ENCODE measurements at places on chromosomes 12 and 14.

DNA sequence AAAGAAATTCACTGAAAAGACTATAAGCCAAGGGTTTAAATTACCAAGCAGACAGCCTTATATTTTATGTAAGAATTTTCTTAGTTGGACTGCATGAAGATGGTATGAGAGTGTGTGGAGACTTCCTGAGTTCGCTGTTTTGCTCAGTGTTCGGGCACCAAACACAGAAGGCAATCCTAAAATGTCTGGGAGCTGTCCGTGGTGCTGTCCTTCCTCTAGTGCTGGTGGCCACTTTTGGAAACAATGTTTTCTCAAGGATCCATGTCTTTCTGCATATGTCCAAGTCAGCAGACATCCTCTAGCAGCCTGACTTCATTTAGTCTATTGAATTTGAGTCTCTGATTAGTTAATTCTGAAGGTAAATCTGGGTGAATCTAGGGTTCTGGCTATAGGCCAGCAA, 135.8 kb downstream of the SLC8A3 start:
- DNase-seq, result peak; percentile 76

DNA sequence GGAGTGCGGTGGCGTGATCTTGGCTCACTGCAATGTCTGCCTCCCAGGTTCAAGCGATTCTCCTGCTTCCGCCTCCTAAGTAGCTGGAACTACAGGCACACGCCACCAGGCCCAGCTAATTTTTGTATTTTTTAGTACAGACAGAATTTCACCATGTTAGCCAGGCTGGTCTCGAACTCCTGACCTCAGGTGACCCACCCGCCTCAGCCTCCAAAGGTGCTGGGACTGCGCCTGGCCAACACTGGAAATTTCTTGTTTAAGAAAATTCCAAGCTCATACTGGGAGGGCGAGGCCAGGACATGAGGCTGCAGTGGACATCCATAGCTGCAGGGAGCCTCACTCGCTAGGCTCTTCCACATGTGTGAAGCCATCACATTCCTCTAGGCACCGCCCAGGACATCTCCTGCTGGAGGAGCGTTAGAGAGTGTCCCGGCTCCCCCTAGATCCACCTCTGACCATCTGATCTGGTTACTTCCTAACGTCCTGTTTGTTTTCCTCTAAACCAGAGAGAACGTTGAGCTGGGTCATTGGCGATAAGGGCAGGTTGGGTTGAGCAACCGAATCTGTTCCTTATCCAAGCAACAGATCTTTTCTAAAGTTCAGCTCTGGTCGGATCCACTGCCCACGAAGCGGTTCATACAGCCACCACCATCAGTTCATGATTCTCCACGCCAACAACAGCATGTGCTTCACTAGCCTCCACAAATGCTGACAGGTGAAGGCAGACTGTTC, 108.2 kb upstream of the MED13L start:
- peak; percentile 35 for DNase-seq

GRCh38 chr12:30850684-30851083, 75.9 kb upstream of the TSPAN11 start:
- DNase-seq, result peak; percentile 71

- no peak for DNase-seq
These were observed 107.4 kb downstream of the PRICKLE1 start for GRCh38 chr12:42482041-42482747.

GRCh38 chr14:72855913-72856312, 38.0 kb downstream of the DPF3 start:
- DNase-seq, result no peak

DNA sequence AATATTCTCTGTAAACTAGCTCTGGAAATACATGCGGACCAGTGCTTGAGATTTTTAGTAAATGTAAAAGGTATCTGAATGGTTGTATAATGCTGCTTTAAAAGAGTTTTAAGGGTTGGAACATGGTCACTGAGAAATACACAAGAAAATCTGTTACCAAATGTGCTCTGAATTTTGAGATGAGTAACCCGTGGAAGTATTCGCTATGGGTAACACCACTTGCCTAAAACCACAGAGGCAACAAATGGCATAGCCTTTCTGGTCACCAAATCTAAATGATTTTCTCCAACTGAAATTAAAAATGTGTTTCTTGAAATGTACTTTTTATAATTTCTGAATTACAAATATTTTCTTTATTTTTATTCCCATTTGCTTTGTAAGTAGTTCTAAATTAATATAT, 745.7 kb downstream of the DIO2 start:
- DNase-seq, result no peak

- DNase-seq, result no peak
These were observed 90.1 kb downstream of the NCOR2 start for GRCh38 chr12:124477107-124477915.

DNA sequence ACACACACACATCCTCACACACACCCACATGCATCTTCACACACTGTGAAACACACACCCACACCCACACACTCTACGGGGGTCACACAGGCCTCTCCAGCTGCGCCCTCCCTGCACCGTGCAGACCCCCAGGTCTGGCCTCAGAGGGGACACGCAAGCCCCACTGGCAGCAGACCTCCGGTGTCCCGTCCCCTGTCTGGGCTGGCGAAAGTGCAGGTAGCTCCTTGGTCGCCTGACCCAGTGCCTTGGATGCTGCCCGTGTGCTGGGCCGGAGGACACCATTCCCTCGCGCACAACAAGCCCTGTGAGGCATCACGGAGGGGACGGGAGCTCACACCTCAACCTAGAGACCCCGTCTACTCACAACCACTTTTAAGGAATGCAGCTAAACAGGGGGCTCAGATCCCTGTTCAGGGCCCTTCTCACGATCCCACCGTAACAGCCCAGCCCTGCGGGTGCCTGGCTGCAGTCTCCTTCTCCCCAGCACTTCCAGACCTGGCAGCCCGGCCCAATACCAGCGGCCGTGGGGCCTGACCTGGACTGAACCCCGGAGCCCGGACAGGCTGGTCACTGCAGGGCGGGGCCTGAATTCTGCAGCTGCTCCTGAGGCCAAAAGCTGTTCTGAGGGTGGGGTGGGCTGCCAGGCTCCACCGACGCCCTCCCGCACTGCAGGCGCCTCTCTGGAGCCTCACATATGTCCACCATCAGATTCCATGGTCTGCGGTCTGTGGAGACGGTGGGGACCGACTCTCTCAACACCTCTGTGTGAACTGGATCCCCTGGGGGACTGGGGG, 42.1 kb upstream of the FZD10 start:
- no peak for DNase-seq

- DNase-seq, result no peak
These were observed 467.1 kb upstream of the MGAT4C start for GRCh38 chr12:86723326-86723725.

GRCh38 chr12:108640802-108641445, 7.2 kb upstream of the SELPLG start:
- no peak for DNase-seq

DNA sequence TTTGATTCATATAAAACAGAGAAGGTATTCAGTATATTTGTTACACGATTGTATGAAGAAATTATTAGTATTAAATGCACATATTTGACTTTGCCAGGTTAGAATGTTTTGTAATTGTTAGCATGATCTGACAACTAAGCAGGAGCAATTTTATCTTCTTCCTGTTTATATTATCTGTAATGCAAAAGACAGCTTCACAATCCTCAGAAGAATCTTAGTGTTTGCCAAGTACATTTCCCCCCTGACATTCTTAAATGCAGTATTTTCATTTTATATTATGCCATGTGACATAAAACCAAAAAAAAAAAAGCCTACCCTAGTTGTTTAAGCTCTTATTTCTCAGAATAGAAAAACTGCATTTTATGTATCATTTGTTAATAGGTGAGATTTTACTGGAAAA, 469.4 kb downstream of the FOXG1 start:
- DNase-seq, result no peak

DNA sequence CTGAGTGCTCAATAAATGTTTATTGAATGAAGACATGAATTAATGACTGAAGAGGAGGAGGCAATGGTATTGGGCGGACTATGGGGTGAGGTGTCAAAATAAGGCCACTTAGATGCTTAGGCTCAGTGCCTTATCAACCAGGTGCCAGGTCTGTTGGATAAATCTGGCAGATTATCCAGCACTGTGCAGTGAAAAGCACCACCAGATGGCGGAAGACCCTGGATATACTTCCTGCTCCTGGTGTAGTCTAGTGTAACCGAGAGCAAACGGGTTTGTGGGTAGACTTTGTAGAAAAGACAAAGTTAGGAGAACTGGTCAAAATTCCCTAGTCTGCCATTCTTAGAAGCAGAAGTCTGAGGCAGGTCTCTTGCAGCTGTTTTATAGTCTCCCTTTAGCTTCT, 306.3 kb downstream of the ATP23 start:
- peak; percentile 39 for DNase-seq

GRCh38 chr12:69620077-69620476, 9.4 kb upstream of the LRRC10 start:
- no peak for DNase-seq

GRCh38 chr12:101939856-101940265, 62.5 kb downstream of the DRAM1 start:
- DNase-seq, result peak; percentile 90

- no peak for DNase-seq
These were observed 1013.6 kb downstream of the FLRT2 start for GRCh38 chr14:86543521-86543920.

DNA sequence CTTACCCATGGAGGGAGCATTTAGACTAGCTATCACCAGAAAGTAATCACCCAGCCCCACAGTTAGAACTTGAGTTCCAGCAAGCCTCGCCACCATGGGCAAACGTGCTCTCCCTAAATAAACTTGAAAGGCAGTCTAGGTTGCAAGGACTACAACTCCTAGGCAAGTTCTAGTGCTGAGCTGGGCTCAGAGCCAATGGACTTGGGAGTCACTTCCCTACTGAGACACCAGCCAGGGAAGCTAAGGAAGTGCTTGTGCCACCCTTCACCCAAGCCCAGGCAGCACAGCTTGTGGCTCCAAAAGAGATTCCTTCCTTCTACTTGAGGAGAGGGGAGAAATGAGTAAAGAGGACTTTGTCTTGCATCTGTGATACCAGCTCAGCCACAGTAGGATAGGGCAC, 57.9 kb downstream of the SLCO1A2 start:
- DNase-seq, result no peak

- peak; percentile 30 for DNase-seq
These were observed 3.9 kb upstream of the POC1B start for GRCh38 chr12:89529738-89530137.

GRCh38 chr12:103998976-103999375, 33.3 kb downstream of the TDG start:
- DNase-seq, result no peak

GRCh38 chr12:126558810-126559209, 1493.6 kb downstream of the AACS start:
- no peak for DNase-seq

DNA sequence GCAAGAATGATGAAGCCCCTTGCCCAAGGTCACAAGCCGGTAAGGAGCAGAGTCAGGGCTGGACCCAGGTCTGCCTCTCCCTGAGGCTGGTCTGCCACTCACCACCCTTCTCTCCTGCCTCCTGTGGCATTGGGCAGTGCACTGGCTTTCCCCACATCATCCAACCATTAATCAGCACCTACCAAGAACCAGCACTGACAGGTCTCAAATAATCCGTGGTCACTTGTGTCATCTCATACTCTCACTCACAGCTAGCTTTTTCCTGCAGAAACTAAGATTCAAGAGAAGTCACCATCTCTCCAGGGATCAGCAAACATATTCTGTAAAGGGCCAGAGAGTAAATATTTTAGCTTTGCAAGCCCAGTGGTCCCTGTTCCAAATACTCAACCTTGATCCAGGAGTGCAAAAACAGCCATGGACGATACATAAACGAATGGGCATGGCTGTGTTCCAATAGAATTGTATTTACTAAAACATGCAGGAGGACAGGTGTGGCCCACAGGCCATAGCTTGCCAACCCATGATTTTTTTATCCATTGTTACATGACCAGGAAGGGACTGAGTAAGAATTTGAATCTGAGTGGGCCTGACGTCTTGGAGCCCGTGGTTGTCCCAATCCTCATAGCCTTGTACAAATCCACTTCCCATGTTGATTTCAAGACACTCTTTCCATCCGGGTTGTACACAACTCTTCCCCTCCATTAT, 374.2 kb downstream of the BCL11B start:
- no peak for DNase-seq

GRCh38 chr14:21734457-21735074, 60.9 kb upstream of the OR4E1 start:
- DNase-seq, result peak; percentile 83

- DNase-seq, result no peak
These were observed 46.2 kb downstream of the ERH start for GRCh38 chr14:69351911-69352310.

DNA sequence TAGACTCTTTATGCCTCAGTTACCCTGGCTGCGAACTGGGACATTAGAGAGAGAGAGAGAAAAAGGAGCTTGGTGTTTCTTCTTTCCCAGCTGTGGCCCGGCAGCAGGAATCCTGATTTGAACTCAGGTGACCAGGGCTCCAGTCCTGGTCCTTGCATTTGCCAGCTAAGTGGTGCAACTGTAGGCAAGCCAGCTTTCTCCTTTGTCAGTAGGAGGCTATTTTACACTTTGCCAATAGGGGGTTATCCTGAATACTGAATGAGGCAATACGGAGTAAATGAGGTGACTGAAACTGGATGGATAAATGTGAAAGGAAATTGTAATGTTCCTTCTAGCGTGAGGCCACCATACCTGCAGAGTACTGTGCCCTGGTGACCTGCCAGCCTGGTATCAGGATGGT, 27.8 kb downstream of the KCNA5 start:
- peak; percentile 37 for DNase-seq

DNA sequence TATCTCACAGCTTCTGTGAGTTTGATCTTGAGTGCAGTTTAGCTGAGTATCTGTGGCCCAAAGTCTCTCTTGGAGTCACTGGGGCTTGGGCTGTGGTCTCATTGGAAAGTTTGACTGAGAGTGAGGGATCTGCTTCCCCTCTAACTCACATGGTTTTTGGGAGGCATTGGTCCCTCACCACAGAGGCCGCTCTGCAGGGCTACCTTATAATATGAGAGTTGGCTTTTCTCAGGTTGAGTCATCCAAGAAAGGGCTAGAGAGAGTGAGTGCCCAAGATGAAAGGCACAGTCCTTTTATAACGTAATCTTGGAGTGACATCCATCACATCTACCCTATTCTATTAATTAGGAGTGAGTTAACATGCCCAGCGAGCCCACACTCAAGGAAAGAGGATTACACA, 175.8 kb downstream of the SLC41A2 start:
- DNase-seq, result no peak

DNA sequence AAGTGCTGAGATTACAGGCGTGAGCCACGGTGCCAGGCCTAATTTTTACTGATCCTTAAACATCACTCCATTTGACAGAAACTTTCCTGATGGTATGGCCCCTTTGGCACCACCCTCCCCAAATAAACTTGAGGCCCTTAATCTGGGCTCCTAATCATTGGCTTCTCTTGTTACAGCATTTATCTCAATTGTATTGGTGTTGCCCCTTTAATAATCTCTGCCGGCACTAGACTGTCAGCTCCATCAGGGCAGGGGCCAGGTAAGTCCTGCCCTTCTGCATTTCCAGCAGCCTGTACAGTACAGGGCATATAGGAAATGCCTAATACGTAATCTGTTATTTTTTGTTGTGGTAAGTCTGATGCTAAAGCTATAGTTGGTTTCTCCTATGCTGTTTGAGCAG, 1.2 kb upstream of the IFT81 start:
- no peak for DNase-seq

DNA sequence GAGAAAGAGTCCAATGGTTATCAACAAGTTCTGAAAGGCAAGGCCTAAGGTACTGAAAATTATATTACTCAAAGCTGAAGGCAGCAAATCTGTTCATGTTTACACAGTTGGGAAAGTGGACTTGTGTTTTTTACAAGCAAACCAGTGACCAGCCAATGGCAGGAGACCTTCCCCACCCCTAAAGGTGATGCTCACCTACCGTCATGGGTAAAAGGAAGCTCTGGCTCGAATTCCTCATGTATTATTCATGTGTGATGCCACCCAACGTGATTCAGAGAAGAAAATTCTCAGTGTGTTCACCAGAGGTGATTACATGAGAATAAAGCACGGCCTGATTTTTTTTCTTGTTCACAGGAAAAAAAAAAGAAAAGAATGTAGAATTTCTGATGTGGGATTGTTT, 1161.2 kb upstream of the SEL1L start:
- no peak for DNase-seq

Measured in GM23338 (cell line).